ENCODE measurements at places on chromosomes 1 and 21.

- DNase-seq = peak; percentile 90
These were observed at the start of gene MTX1 for GRCh38 chr1:155208541-155209311. Gene MTX1 (plus strand): TSS chr1:155208695. CDS start chr1:155208805, 110 bp downstream.

DNA sequence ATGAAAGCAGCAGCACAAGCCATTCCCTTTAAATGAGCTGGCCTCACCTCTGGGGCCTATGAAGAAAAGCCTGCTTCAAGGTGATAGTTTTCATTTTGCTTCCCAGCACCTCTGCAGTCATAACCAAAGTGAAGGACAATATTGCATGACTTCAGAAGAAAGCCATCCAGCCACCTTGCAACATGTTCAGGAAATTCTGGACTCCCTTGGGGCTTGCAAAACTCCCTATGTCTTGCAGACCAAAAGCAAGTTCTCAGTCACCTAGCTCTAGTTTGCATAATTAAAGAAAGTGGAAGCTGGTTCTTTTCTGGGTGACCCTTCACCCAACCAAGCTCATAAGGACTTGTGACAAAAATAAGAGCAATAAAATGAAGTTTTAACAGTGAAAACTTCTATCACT is 87.6 kb downstream of the GFI1 start:
- no peak for DNase-seq

DNA sequence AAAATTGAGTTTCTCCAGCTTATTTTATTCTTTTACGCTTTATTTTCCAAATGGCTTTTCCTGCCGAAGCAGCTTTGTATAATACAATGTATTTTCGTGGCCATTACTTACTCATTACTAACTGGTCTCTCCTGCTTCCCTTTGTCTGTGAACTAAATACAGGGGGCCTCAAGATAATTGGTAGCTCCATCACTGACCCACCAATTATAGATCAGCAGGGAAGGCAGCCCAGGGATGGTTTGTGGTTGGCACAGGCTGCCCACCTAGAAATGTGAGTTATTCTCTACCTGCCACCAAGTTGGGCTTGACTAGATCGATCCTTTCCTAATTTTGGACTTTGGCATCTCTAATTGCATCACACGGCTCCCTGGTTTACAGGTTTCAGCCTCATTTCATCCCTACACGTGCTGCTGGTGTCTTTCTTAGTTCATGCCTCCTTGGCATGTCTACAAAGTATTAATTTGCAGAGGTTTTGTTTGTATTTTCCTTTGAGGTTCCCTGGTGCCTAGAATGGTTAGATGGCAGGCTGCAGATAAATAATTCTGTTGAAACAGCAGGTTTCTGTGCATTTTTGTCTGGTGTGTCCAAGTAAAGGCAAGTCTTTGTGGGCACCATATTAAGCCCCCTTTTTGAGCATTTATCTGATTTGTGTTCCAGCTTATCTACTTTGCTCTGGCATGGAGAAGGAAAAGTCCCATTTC is 35.2 kb downstream of the PEX14 start:
- DNase-seq = no peak

- no peak for DNase-seq
These were observed 135.1 kb downstream of the ACTL8 start for GRCh38 chr1:17890056-17890814.

GRCh38 chr1:111242805-111243523 is 15.5 kb downstream of the CHI3L2 start:
- DNase-seq = no peak

- no peak for DNase-seq
These were observed 15.8 kb downstream of the ODF2L start for GRCh38 chr1:86380257-86380861.

GRCh38 chr1:30088594-30088993 is 634.8 kb downstream of the MATN1 start:
- no peak for DNase-seq

DNA sequence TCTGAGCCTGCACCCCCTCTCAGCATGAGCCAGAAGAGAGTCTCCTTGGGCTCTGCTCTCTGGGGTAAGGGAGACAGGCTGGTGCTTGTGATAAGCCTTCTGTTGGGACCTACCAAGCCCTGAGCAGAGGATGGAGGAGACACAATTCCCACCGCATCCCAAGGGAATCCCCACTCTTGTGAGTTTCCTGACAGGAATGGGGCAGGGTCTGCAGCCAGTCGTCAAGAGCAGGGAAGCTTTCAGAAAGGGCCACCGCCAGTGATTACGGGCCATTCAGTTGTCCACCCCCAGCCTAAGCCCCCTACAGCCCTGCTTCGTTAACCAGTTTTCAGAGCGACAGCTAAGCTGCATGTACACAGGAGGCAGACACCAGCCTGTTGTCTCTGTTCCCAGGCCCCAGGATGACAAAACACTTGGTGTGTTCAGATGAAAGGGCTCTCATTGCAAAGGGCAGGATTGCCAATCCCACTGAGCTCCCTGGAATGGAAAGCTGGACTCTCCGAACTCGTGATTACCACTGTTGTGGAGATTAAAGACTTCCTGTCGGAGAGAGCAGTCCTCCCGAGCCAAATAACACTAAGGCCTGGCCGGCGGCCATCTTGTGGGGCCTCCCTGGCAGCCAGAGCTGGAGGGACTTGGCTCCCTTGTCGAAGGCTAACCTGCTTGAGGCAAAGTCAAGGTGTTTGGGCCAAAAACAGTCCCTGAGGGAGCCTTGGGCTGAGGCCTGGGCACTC is 37.4 kb upstream of the SLC30A1 start:
- DNase-seq = no peak

GRCh38 chr1:18486195-18486594 is 5.5 kb downstream of the KLHDC7A start:
- no peak for DNase-seq

DNA sequence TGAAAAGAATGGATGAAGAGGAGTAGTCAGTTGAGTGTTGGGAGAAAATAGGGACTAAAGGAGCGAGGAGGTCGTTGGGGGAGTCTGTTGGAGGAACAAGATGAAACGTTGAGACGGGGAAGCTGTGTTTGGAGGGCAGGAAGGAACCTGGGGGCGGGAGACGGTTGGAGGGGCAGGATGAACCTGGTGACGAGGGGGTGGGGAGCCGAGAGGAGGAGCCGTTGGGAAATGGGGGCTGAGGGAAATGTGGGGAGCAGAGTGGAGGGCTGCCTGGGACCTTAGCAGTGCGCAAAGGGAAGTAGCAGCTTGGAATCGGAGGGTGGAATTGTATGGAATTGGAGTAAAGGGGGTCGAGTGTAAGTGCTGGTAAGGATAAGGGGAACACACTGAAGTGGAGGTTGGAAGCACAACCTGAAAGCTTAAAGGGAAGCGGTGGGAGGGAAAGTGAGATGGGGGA is 630 bp downstream of the MTF2 start:
- peak; percentile 46 for DNase-seq

DNA sequence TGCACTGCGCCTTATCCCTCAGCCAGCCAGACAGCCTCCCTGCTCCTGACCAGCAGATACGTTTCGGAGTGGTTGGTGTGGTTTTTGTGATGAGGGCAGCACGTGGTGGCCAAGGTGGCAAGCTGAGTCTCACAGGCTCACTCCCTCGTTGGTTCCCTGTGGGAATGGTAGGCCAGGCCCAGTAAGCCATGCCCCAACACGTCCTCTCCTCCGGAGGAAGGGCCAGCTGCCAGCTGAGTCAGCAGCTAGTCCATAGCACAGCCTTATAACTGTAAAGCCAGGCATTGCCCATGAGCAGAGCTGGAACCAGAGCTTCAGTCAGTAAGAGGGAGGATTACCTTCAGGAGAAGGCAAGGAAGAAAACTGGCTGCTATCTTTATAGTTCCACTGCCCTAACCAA is 29.5 kb downstream of the SZRD1 start:
- DNase-seq = no peak

DNA sequence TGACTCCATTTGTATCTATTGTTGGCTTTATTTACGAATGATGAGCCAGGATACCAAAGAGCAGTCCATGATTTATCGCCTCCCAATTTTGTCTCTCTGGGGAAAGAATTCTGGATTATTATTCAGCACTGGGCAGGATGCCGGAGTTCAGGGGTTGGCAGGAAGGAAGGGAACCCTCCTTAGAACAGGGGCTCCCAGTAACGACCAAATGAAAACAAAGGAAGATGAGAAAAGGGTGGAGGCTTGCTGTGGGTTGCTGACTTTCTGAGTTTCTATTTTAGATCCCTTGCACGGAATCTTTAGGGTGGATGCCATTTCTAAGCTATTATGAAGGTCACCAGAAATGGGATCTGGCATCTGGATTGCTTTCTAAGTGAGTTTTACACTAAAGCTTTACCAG is 231.2 kb upstream of the LYPLAL1 start:
- no peak for DNase-seq

- no peak for DNase-seq
These were observed 24.0 kb upstream of the SLC30A10 start for GRCh38 chr1:219952361-219952760.

DNA sequence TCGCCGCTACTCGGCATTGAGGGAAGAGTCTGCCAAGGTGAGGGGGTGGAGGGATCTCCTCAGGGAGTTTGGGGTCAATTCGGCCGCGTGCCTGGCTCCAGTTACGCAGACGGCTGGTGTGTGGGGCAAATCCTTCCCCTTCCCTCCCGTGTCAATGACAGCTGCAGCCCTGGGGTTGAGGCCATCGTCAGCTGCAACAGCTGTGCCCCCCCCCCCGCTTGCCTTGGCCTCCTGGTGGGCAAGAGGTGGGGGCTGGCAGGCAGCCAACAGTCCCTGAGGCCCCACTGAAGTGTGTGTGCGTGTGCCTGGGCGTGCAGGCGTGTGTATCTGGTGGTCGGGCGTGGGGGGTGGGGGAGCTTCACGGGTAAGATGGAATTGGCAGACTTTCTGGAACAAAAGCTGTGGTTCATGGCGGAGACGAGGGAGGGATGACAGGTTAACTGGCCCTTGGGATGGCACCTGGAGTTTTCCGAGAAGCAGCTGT is 25.6 kb downstream of the PPFIA4 start:
- DNase-seq = no peak

GRCh38 chr1:218166268-218166945 is 118.7 kb upstream of the RRP15 start:
- no peak for DNase-seq

GRCh38 chr1:23825762-23826522 is 713 bp upstream of the HMGCL start:
- DNase-seq = no peak

GRCh38 chr1:160236806-160237205 is 25.5 kb downstream of the DCAF8 start:
- no peak for DNase-seq

DNA sequence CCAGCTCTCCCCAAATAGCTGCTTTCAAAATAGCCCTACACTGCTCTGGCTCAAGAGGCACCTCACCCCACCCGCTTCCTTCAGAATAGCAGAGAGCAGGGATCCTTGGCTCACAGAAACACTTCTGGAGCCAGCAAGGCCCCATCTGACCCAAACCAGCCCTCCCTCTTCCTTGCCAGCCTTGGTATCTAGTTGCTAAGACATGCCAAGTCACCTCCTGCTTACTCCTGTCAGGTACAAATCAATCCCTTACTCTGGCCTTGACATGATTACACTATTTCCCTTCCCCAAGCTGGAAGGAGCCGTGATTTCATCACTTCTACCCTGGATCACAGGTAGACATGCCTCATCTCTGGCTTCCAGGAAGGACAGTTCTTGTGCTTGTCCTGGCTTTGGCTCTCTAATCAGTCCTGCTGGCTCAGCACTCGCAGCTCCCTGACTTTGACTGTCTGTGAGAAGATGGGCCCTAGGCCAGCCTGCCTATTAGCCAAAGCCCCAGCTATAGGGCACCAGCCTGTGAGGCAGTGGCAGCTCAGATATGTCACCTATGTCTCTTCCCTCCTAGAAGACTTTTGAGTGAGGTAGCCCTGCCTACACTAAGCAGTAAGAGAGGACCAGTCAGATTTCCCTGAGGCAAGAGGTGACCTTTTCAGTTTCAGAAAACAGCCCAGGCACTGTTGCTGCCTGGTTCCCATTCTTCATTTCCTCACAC is 8.9 kb upstream of the MUTYH start:
- no peak for DNase-seq

GRCh38 chr1:89670711-89671110 is 37.8 kb downstream of the LRRC8C start:
- no peak for DNase-seq

DNA sequence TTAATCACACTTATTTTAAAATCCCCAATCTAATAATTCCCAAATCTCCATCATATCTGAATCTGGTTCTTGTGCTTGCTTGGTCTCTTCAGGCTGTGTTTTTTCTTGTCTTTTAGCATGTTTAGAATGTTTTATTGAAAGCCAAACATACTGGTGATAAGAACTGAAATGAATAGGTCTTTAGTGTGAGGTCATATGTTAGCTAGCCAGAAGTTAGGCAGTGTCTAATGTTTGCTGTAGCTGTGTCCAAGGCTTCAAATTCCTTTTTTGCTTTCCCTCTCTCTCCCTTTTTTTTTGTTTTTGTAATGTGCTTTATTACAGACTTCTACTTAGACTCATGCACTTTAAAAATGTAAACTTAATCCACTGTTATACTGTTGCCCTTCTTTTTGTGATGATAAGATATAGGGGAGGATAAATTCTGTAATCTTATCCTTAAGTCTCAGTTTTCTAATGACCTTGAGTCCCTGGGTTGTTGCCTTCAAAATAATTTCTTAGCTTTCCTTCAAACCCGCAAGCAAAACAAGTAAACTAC is 725.1 kb downstream of the BRINP3 start:
- no peak for DNase-seq

GRCh38 chr1:201630582-201630981 is 91.7 kb downstream of the NAV1 start:
- no peak for DNase-seq

GRCh38 chr1:234490793-234491479 is 12.0 kb upstream of the TARBP1 start:
- DNase-seq = no peak

- no peak for DNase-seq
These were observed 5.5 kb downstream of the LAPTM5 start for GRCh38 chr1:30751830-30752650.

DNA sequence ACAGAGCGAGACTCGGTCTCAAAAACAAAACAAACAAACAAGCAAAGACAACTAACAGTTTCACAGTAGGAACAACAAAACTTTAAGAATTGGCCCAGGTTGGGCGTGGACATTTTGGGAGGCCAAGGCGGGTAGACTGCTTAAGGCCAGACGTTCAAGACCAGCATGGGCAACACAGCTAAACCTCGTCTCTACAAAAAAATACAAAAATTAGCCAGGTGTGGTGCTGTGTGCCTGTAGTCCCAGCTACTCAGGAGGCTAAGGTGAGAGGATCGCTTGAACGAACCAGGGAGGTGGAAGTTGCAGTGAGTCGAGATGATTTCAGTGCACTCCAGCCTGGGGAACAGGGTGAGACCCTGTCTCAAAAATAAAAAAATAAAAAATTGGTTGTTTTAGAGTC is 13.5 kb downstream of the GTF2B start:
- no peak for DNase-seq

- no peak for DNase-seq
These were observed 28.2 kb downstream of the VCAM1 start for GRCh38 chr1:100747771-100748170.

- DNase-seq = no peak
These were observed 4.9 kb upstream of the B4GALT3 start for GRCh38 chr1:161182214-161182613.

All from nephron progenitor cell (in vitro differentiated cells).